ENCODE measurements at places on chromosomes 4 and X.

- DNase-seq = no peak
Observed at GRCh38 chrX:15321447-15321846, 6.0 kb upstream of the ASB11 start.

GRCh38 chrX:129525896-129526295 lies 2.6 kb upstream of the SMARCA1 start:
- DNase-seq = no peak

GRCh38 chrX:57451426-57452020 lies 140.3 kb upstream of the ZXDB start:
- DNase-seq = no peak

- no peak for DNase-seq
Observed at GRCh38 chrX:8864161-8864560, 63.0 kb upstream of the FAM9A start.

DNA sequence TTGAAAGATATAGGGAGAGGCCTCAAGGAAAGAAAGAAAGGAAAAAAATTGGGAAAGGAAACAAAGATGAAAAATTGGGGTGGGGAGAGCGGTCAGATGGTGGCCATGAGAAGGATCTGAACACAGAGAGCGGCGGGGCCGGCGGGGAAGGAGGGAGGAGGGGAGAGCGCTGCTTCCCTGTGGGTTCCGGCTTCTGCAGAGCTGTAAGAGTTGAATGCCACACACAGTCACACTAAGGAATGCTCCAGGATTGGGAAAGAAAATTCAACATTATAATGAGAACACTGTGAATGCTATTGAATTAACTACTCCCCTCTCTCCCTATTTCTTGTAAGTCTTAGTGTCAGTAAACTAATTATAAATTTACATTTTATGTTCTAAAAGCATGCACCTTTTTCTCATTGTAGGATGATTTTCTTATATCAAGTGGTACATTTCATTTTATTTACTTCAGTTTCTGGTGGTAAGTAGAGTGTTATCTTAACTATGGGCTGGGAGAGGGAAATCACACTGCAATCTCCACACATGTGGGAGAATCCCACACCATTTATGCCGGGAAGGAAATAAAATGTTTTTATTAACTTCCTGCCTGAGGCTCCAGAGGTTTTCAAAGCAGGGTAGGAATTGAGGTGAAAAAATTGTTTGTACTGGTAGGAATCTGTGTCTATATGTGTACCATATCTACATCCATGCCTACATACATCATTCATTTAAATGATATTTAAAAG lies 904 bp downstream of the F11 start:
- DNase-seq = no peak

GRCh38 chr4:5980436-5981155 lies 37.6 kb downstream of the C4orf50 start:
- DNase-seq = no peak

GRCh38 chr4:37953620-37954293 lies 6.4 kb upstream of the PTTG2 start:
- no peak for DNase-seq

DNA sequence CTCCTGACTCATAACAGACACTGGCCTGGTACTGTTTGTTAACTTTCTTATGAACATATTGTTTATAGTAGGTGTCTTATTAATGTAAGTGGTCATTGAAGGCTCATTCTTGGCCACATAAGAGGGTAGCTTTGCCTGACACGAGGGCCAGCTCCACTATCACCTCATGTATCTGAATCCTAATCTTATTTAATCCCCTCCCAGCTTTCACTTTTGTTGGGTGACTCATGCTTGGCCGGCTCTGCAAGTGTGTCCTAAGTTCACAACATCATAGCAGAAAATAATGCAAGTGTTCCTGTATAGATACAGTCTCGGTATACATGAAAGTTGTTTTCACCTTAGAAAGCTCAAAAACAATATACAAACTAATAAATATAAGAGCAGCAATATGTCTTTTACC lies 283.8 kb downstream of the IQCM start:
- no peak for DNase-seq

DNA sequence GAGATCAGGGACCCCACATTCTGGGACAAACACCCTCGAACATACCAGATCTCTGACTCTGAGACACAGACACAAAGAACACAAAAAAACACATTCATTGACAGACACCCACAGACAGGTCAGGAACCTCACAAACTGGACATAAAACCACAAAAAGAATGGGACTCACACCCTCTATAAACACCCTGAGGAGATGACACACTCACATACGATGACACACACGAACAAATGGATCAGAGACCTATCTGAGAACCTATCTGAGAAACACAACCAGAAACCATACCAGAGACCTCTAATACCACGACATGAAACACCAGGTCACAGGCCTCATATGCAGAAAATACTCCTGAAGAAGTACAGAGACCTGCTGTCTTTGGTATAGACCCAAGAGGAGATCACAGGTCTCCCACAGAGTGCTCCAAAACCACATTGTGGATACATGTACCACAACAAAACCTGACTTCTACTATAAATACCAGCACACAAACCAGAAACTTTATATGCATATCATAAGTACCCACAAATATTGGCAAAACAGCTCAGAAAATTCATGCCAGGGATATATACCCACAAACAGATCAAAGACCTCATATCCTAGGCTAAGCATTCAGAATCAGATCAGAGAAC lies 19.5 kb downstream of the SUV39H1 start:
- no peak for DNase-seq
